Activated T-helper 1 cell treated with Interleukin-2 at 50 U/mL for 16 hours (primary cell): ENCODE measurements at places on chromosomes 6 and 20.

DNA sequence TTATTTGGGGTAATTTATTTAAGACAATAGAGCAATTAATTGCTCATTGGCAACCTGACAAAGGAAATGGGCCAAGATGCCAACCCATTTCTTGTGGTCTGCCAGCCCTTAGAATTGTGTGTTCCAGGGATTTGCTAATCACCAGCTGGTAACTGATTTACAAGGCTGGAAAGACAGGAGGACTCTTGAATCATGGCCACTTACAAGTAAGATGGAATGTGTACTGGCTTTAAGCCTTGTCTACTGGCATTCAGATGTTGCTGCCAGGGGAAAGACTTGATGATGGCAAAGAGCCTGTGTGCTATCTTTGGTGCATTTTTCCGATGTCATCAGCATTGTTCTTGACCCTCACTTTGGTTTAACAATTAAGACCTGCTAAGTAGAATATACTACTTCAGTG lies 91.0 kb downstream of the BCKDHB start:
- no peak for DNase-seq

- no peak for DNase-seq
Measured at GRCh38 chr6:28182255-28182654, 40.6 kb downstream of the ZKSCAN8 start.

GRCh38 chr20:1562622-1563021 lies 5.1 kb upstream of the SIRPD start:
- DNase-seq: no peak

GRCh38 chr6:155078331-155078745 lies 83.2 kb downstream of the TIAM2 start:
- no peak for DNase-seq

DNA sequence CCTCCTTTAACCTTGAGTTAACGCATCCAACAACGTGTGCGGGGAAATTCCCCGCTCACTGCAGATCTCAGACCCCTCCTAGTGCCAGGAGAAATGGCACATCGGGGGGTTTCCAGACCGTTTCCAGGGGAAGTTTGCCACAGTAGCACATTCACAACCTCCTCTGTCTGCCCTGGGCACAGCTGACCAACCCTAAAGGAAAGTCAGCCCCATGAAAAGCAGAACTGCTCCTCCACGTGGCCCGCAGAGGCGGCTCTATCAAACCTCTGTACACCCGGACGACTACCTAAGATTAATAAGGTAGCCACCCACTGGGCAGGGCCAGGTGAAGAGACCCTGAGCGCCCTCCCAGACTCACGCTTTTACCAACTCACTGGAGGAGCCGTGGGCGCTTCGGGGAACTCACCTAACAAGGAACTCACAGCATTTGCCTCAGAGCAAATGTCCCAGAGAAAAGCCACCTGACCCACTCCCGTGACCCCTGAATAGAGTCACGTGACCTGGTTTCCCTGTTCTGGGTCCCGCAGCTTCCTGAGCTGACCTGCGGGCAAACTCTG lies 93.1 kb downstream of the PRND start:
- DNase-seq: no peak

- peak; percentile 1 for DNase-seq
Measured at GRCh38 chr6:134873500-134874388, 76.2 kb downstream of the ALDH8A1 start.

GRCh38 chr20:10453241-10453640 lies 18.1 kb downstream of the SLX4IP start:
- no peak for DNase-seq

GRCh38 chr6:107280791-107281190 lies 165.5 kb upstream of the BEND3 start:
- no peak for DNase-seq

DNA sequence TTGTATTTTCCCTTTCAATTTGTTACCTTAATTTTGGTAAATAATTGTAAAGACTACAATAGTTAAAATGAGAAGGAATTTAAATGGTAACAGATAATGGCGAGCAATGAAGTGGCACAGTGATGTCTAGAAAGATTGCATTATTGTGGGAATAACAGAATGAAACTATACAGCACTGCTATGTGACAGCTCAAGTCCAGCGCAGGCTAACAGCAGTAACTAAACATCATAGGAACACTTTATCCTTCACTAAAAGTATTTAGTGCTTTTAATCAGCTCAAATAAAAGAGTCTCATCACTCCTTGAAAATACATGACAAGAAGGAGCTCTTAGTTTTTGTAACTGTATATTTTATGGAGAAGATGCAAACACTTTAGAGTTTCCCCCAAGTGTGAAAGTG lies 190.8 kb downstream of the TENT5A start:
- DNase-seq: no peak

DNA sequence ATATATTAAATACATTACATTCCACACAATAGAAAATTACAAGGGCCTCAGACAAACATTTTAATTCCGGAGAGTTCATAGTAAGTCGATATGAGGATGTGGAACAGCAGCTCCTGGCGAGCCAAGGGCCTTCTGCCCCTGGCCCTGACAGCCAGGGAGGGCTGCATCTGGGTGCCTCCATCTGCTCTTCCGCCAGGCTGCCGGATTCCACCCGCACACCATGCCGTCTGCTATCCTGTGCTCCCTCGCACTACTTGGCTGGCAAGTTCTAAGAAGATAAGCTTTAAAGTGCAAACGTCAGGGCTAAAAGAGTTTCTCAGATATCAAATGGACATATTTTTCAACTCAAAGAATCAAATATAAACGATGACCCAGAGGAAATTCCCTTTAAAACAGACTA lies 656.3 kb upstream of the NOX3 start:
- no peak for DNase-seq

- no peak for DNase-seq
Measured at GRCh38 chr6:108156180-108156937, 9.5 kb upstream of the NR2E1 start.

DNA sequence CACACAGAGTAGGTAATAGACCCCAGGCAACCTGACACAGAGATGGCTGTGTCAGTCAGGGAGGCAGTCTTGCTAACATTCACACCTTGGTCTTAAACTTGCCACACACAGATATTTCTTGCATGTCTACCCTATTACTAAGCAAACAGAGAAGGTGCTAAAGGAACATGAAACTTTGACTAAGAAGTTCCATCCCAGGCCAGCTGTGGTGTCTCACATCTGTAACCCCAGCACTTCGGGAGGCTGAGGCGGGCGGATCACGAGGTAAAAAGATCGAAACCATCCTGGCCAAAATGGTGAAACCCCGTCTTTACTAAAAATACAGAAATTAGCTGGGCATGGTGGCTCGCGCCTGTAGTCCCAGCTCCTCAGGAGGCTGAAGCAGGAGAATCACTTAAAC lies 222.4 kb upstream of the JARID2 start:
- DNase-seq: no peak
